Cerebellar cortex (tissue), 1 donor: ENCODE measurements at places on chromosomes 1 and 21.

DNA sequence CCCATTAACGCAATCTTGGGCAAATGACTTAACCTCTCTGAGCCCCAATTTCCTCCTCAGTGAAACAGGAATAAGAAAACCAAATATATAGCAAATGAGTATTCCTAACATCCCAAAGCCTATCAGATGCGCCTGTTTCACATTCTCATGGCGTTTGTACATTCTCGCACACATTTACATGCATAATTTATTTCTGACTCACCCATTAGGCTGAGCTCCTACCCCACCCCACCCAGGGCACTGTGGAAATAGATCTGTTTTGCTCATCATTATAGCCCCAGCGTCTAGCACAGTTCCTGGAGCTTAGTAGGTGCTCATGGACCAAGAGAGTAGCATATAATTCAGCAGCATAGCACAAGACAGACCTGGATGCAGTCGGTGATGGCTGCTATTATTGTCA, 146.1 kb upstream of the VANGL1 start:
- no peak for DNase-seq

GRCh38 chr1:80882553-80882952, 918.2 kb upstream of the ADGRL2 start:
- no peak for DNase-seq

DNA sequence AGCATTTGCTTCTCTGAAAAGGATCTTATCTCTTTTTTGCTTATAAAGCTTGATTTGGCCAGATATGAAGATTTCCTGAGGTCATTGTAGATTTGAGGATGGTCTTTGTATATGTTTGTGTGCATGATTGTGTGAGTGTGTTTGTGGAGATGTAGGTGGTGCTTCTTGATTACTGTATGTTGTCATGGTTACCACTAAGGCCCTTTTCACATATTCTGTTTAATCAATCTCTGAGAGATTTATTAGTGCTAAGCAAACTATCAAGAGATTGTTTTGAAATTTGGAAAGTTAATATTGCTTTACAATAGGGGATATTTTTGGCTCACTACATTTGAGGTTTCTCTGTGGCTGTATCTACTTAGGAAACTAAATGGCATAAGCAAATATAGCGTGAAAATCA, 191.7 kb downstream of the S1PR1 start:
- no peak for DNase-seq

- DNase-seq = peak; percentile 89
Measured at GRCh38 chr21:28745131-28746016, 247.3 kb downstream of the LTN1 start.

DNA sequence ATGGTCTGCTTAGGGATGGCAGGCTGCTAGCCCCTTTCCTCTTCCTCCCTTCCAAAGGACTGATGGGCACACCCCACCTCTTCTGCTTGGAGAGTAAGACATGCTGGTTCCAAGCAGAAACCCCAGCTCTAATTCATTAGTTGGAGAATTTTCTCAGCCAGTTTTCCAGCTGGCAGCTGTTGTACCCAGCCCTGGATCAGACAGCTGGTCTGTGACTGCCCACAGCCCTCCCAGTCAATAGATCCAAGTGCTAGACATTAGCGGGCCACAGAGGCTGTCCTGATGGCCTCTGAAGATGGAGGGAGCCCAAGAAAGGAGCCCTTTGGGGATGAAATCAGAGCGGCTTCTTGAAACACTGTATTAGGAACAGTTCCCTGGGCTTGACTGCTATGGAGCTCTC, 35.8 kb downstream of the ACOT11 start:
- DNase-seq = no peak

- DNase-seq = no peak
Measured at GRCh38 chr1:110173466-110174105, 23.3 kb downstream of the SLC6A17 start.

DNA sequence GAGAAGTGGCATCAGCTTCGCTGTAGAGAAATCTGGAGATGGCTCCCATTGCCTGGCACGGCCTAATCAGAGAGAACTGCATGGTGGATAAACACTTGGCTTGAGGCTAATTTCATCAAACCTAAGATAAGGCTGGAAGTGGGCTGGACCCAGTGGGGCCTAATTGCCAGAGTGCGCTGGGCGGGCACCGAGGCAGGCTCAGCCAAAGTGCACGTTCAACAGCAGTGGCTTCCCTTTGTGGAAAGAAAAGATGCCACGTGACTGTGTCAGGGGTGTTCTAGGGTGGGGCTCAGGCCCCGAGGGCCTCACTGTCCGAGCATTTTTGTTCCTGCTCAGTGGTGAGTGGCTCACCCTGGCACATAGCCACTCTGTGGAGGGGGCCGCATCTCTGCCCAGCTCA, 5.8 kb downstream of the PLCH2 start:
- DNase-seq = no peak

DNA sequence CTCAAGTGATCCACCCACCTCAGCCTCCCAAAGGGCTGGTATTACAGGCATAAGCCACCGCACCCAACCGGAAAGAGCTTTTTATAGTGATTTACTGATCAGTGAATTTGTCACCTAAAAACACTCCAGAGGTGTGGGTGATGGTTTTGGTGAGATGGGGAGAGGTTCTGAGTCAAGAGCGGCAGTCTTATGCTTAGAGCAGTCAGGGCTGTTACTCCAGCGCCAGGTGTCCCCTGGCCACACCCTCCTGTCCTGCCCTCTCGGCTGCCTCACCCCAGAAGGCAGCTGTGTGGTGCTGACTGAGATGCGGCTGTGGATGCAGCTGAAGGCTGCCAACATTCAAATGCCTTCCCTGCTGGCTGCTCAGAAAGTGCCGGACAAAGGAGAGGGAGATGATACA, 94.5 kb upstream of the LPGAT1 start:
- DNase-seq = no peak

DNA sequence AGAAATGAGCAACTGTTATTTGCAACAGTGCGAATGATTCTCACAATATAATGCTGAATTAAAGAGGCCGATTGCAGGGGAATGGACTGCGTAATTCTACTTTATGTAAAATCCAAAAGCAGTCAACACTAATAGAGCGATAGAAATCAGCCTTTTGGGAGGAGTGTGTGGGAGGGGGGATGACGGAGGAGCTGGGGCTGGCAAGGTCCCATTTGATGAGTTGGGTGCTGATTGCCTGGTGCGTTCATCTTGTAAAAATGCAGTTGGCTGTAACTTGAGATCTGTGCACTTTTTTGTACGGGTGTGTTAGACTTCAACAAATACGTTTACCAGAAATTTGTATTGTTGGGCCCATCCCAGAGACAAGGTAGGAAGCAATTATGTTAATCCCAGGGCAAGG, 20.7 kb downstream of the TNFRSF8 start:
- DNase-seq = no peak

GRCh38 chr1:28091043-28091781, 2.8 kb upstream of the EYA3 start:
- DNase-seq = peak; percentile 55

- DNase-seq = peak; percentile 61
Measured at GRCh38 chr1:181664543-181664942, 181.2 kb downstream of the CACNA1E start.

DNA sequence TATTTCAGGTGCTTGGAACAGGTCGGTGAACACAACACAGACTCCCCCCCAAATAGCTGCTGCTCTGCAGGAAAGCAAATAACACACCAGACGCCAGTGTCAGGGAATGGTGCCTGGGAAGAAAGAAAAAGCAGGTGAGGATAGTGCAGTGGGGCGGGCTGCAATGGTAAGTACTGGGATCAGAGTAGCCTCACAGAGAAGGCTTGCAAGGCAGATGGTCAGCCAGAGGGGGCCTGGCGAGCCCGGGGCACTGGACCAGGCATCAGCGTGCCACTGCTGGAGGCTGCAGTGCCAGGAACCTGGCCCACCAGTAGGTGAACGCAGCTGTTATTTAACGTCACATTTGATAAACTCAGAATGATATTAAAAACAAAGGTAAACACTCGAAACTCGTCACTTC, 60.0 kb downstream of the POFUT2 start:
- peak; percentile 83 for DNase-seq

DNA sequence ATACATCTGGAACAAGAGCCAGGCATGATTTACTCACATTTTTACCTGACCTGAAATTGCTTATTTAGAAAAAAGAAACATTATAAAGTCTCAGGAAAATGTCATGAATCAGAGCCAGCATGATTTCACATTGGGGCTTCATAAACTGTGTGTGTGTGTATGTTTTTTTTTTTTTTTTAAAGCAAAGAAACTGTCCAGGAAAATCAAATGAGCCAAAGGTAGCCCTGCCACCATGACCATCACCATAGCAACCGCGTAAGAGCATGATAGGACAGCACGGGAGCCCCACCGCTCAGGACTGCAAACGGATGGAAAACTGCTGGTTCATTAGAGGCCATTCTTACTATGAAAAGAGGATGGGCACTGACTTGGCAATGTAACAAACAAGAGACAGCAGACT, 139.2 kb downstream of the NTMT2 start:
- no peak for DNase-seq

- DNase-seq = no peak
Measured at GRCh38 chr21:43637530-43638158, 21.6 kb downstream of the HSF2BP start.

GRCh38 chr1:229034342-229034741, 236.6 kb upstream of the RAB4A start:
- no peak for DNase-seq

- no peak for DNase-seq
Measured at GRCh38 chr1:245441689-245442088, 286.9 kb downstream of the KIF26B start.

GRCh38 chr1:20574686-20575540, 14.0 kb upstream of the CDA start:
- peak; percentile 64 for DNase-seq

GRCh38 chr1:179080866-179081686, 794 bp upstream of the TOR3A start:
- DNase-seq = peak; percentile 20

- no peak for DNase-seq
Measured at GRCh38 chr1:101089613-101090338, 64.2 kb upstream of the DPH5 start.

GRCh38 chr1:84538599-84538998, 32.2 kb upstream of the GNG5 start:
- DNase-seq = no peak

DNA sequence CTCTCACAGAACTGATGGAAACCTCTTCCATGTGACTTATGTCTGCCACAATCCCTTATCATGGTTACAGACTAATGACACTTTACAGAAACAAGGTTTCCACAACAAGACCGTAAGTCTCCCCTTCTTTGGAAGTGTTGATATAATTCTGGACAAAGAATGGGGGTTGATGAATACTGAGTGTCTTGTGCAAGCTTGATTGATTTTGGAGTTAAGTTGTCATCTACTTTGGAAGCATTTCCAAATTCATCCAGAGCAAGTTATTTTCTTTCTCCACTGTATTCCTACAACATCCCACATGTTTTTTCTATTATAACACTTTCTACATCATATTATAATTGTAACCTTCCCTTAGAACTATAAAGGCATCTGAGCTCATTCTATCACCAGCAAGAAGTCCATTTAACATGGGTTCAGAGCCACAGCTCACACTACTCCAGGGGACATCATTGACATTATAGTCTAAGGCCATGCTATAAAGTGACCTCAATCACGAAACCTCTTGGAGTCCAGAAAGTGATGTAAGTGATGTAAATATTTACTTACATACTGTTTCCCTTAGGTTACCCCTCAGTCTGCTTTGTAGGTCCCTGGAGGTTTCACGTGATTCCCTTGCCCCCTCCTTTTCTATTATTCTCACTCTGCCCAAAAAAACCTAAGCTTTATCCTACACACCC, 125.7 kb upstream of the PBX1 start:
- DNase-seq = no peak

- no peak for DNase-seq
Measured at GRCh38 chr1:180360333-180361075, 130.4 kb downstream of the LHX4 start.

GRCh38 chr1:234871039-234871709, 257.5 kb downstream of the TOMM20 start:
- DNase-seq = no peak

DNA sequence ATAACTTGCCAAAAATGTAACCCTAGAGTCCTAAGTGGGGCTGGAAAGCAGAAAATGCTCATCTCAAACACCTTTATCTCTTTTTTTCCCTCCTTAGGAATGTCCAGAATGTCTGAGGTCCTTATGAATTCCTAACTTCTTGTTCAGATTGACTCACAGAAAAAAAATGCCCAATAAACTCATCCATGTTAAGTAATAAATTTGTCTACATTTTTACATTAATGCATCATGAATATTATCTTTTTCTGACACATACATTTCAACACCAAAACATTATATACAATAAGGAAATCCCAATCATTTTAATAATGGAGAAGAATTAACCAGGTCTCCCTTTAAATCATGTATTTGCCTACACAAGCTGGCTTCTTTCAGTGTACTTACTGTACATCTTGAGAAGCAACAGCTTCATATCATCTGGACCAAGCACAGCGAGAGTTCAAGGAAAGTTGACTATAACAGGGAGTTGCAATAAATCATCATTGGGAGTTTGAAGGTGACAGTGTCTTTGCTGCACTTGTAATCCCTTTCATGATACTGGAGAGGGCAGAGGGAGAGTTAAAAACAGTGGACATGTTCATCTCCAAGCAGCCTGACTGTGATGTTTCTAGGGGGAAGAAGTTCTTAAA, 565.2 kb downstream of the LTN1 start:
- no peak for DNase-seq

DNA sequence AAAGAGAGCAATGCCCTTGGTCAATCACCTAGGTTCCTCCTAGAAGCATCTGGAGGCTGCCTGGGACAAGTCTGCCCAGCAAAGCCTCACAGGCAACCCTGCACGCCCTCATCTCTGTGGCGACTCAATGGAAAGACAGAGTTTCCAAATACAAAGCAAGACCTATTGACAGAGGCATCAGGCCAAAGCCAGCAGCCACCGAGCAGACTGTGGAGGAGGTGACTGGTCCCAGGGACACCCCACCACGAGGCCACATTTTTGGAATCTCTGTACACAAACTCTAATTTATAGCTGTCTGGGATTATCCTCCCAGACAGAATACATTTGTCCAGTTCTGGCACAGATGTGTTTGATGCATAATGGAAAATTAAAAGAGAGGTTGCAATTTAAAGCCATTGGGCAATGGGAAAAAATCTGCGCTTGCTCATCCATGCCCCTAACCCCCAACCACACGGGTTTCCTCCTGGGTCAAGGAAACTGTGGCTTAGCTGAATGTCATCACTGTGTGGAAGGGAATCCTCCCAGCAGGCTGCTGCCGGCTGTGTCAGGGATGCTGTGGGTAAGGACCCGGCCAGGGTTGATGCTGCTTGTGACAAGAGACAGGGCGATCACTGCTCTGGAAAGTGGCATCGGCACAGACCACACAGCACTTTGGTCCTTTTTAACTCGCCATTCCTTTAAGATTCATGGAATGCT, 14.3 kb downstream of the TSPAN2 start:
- DNase-seq = no peak

DNA sequence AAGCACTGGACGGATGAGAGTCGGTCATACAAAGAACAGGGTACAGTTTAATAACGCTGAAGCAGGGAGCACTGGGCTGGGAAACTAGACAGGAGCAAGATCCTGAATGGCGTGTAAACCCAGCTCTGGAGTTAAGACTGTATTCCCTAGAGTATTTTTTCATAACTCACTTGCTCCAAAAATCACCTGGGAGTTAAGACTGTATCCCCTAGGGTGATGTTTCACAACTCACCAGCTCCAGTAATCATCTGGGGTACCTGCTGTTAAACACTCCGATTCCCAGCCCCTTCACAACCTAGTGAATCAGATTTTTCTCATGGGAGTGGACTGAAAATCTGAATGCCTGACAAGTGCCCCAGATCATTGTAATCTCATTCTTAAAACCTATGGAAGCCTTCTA, 123.2 kb downstream of the MAB21L3 start:
- DNase-seq = no peak
